Fibroblast of skin of back (primary cell): ENCODE measurements at places on chromosomes 1 and 21.

DNA sequence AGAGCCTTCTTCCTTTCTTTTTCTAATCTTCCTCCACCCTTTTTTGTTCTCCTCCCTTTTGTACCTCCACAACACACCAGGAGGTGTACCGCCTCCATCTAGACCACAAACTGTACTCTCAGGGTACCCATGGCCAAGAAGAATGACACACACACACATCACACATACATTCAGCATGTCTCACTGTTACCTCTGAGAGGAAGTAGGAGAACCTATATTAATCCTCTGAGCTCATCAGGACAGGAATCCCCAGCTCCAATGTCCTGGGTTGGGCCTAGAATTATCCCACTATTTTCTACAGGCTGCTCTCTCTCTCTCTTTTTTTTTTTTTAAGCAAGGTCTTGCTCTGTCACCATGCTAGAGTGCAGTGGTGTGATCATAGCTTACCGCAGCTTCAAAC lies 36.7 kb downstream of the ATP2B4 start:
- DNase-seq: peak; percentile 99

DNA sequence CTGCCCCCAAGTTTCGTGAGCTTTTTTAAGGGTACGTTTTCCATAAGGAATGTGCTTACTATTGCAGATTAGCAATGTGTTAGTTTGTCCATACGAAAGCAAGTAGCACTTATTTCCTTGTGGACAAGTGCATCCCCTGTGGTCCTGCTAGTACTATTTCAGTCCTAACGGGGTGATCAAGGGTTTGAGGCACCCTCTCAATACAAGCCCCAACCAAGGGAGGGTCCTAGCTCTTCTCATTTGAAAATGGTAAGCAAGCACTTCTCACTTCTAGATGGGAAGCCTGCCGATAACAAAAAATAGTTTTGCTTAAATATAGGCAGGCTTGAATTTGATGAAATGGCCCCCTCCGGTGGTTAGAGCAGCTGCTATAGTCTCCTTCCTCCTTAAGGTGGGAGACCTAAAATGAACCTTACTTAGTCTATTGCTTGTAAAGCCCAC lies 64.0 kb upstream of the HMCN1 start:
- peak; percentile 64 for DNase-seq

- DNase-seq: no peak
These were observed 44.5 kb downstream of the ZBTB17 start for GRCh38 chr1:15931401-15931800.

GRCh38 chr1:182388392-182389134 lies 3.0 kb downstream of the GLUL start:
- DNase-seq: no peak

DNA sequence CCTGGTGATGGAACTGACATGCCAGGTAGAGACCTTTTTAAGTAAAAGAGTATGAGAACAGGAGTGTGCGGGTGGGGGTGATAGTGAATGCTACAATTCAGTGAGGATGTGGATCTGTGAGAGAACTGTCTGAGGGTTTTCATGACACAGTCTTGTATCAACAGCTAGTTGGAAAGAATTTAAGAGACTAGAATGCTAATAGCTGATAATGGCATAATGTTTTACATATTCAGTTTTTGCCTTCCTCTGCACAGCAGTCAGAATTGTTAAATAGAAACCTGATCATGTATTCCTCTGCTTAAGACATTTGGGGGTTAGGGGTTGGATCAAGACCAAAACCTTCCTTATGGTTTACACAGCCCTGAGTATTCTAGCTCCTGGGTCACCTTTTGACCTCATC lies 152.8 kb upstream of the ZRANB2 start:
- DNase-seq: no peak
